ENCODE measurements at places on chromosomes 13 and 19. TPM values are rescaled to one million over a fixed set of nuclear protein-coding genes. Genes with fewer than 3 reads are reported as not detected.

Gene ZNF155
- 6.9 TPM for total RNA-seq

Gene PCSK4
- total RNA-seq: 2.4 TPM

Gene WDR62
- total RNA-seq: 8.0 TPM

Gene ZNF416
- 4.8 TPM for total RNA-seq

Gene ZNF69
- total RNA-seq: 4.6 TPM

Gene SYDE1
- 15.2 TPM for total RNA-seq

Gene FPR2
- 1.1 TPM for total RNA-seq
